ENCODE measurements at places on chromosomes 5 and 9.

- DNase-seq: no peak
Measured at GRCh38 chr5:179254638-179255271, 90.5 kb downstream of the ADAMTS2 start.

DNA sequence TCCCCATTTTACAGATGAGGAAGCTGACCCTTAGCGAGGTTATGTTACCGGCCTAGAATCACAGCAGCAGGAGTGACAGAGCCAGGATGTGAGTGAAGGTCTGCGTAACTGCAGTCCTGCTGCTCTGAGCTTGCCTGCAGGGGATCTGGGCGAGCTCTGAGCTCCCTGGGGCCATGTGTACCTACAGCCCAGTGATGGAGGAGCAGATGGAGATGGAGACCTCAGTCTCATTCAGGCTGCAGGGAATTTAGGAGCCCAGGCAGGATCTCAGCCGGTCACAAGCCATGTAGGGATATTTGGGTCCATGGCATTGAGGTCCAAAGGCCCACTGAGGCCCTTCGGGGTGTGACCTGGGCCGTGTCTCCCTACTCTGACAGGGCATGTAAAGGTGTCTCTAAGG is 170.6 kb downstream of the CACNA1B start:
- no peak for DNase-seq

DNA sequence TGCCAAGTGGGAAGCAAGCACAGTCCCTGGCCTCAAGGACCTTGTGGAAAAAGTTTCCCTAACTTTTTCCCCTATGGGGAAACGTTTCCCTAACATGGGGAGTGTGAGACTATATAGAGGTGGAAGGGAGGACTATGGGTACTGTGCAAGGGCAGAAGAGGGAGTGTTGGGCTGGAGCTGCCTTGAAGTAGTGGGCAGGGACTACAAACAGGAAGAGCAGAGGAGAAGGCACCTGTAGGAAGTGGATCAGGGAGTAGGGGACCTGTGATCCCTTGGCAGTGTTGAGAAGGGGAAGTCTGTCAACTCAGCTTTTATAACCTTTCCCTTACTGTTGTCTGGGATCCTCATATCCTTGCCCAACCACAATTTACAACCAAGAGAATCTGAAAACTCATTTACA is 1.4 kb downstream of the CMYA5 start:
- DNase-seq: no peak

DNA sequence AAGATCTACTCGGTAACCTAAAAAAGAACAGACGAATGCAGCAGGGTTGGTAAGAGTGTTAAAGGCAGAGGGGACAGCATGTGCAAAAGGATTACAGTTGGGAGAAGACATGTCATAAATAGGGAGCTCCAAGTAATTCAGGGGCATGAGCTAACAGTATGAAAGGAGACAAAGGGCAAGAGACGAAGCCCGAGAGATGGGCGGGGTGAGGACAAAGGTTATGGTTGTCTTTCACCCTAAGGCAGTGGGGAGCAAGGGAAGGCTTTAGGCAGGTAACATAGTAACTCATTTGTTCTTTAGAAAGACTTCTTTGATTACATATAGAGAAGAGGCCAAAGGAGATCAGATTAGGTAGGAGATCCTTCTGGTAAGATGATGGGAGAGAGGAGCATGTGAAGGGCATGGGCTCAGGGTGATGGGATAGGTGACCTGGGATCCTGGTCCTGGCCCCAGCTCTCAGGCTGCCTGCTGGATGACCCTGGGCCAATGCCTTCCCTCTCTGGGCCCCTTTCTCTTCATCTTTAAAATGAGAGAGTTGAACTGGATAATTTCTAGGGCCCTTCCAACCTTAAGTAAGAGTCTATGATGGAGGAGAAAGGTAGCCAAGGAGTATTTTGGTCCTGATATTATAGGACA is 19.5 kb downstream of the MORN5 start:
- DNase-seq: no peak

DNA sequence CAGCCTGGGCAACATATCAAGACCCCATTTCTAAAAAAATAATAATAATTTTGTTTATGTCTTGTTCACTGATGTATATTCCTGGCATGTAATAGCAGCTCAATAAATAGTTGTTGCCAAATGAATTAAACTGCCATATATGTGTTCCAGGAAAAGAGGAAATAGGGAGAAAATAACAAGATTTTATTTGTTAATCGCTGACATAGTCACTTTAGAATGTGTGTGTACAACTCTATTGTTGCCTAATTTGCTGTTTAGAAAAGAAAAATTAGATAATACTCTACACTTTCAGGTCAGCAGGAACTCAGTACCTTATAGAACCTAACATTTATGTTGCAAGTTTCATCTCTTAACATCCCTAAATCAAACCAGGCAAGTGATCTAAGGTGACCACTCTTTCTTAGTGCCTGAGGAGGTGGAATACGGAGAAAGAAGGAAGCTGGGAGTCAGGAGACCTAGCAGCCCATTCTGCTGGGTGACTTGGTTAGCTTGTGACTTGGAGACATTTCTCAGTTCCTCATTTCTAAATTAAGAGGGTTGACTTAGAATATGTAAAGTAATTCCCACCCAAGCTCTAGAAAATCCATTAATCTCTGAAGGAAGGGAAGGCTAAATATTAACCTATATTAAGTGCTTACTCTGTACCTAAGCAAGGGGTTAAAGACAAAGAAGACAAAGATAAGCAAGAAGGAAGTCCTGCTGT is 110.3 kb upstream of the IQGAP2 start:
- DNase-seq: no peak

GRCh38 chr9:134210511-134210907 is 46.1 kb upstream of the RNU6ATAC start:
- DNase-seq: no peak

DNA sequence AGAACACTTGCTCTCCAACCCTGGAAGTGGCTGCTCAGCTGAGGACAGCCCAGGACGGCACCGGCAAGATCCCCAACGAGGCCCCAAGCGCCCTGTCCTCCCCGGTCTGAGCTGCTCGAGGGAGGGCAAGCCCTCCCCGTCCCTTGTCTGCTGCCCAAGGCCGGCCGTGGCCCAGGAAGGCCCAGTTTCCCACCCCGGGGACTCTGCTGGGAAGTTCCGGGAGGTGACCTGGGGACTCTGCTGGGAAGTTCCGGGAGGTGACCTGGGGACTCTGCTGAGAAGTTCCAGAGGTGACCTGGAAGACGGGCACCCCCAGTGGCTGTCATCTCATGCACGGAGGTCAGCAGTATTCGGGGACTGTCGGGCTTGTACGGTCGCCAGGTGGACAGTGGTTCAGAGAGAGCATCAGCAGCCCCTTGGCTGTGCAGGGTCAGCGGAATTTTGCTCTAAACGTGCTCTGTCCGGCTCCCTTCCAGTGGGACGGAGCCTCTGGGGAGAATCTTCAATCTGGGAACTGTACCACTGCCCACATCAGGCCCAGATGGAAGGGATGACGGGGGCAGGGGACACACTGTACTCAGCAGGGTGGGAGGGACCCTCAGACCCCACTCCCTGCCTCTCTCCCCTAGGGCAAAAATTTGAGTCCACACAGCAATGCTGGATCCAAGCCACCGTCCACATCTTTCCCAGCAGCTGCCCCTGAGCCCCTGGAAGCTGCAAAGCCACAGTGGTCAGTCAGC is 7.2 kb downstream of the NACC2 start:
- no peak for DNase-seq

DNA sequence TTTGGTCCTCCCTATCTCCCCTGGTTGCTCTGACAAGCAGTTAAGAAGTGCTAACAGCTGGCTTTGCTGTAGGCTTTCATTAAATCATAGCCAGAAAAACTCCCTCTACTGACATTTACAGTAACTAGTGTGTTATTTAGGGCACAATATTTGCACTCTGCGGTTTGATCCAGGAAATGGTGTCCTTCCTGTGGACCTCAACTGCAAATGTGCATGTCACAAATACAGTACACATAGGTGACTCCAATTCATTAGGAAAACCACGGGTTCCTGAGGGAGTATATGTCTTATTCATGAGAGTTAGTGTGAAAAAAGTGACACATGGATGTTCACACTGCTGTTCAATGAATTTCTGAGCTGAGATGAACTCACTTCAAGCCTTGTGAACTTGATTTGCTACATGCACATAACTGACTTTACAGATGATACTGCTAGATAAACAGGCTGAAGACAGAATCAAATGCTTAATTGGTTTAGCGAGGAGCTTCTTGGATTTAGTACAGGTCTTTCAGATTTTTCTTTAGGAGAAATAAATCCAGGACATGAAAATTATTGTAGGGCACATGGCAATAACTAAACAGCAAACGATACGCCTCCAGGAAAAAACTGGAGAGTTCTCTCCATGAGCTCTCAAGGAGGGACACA is 281.5 kb downstream of the EFNA5 start:
- DNase-seq: no peak

DNA sequence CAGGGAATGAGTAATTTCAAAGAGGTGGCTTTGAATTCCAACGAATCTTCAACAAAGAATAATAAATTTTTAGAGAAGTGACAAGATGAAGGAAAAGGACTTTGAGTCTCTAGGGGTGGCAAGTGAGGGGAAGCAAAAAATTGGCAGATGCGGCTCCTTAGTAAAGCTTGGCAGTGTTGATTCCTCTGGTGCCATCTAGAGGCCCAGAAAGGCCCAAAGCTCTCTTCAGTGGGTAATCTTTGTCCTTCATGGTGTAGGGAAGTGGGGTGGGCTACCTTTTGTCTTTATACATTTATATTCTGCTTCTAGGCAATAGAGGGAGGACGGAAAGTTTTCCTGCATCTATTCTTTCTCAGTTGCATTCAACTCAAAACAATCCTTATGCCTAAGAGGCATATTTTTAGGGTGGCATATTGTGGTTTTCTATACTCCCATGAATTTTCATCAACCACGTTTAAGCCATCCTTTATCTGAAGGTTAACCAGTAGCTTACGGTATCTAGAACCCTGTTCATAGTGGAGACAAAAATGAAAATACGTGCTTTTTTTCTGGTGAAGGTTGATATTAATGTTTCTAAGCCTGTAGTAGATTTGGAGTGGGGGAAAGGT is 17.5 kb upstream of the ROPN1L start:
- DNase-seq: no peak

- no peak for DNase-seq
Measured at GRCh38 chr9:16532272-16532671, 338.2 kb downstream of the BNC2 start.

DNA sequence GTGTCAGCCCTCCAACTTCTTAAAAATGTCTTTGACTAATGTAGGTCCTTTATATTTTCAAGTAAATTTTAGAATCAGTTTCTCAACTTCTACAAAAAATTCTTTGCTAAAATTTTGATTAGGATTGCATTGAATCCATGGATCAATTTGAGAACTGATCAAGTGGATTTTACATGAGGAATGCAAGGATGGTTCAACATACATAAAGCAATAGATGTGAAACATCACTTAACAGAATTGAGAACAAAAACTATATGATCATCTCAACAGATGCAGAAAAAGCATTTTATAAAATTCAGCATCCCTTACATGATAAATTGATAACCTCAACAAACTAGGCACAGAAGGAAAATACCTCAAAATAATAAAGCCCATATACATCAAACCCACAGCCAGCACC is 190.8 kb downstream of the AUH start:
- DNase-seq: no peak

DNA sequence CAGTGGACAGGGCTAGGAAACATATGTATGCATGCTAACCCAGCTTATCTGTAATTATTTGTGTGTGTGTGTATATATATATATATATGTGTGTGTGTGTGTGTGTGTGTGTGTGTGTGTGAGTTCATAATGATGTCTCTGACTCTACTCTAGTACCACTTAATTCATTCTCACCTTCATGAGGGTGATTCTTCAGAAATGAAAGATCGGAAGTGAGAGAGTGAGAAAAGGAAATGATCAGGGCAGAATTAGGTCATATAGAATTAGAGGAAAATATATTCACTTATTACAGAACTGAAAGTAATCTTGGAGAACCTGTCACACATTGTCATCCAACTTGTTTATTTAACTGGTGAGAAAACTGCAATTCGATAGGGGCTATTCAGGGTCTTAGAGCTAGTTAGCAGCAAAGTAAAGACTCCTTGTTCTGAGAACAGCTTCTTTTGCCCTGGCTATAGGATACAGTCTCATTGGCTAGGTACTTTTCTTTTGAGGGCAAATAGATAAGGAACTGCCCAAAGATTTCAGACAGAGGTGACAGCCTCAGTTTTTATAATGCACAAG is 58.8 kb downstream of the C9orf153 start:
- no peak for DNase-seq
